T-cell (primary cell): ENCODE measurements at places on chromosomes 1 and 21. TPM values are rescaled to one million over a fixed set of nuclear protein-coding genes. Genes with fewer than 3 reads are reported as not detected.
A peak's percentile ranks its signal among the peaks of the same experiment; 100 is the strongest.

DNA sequence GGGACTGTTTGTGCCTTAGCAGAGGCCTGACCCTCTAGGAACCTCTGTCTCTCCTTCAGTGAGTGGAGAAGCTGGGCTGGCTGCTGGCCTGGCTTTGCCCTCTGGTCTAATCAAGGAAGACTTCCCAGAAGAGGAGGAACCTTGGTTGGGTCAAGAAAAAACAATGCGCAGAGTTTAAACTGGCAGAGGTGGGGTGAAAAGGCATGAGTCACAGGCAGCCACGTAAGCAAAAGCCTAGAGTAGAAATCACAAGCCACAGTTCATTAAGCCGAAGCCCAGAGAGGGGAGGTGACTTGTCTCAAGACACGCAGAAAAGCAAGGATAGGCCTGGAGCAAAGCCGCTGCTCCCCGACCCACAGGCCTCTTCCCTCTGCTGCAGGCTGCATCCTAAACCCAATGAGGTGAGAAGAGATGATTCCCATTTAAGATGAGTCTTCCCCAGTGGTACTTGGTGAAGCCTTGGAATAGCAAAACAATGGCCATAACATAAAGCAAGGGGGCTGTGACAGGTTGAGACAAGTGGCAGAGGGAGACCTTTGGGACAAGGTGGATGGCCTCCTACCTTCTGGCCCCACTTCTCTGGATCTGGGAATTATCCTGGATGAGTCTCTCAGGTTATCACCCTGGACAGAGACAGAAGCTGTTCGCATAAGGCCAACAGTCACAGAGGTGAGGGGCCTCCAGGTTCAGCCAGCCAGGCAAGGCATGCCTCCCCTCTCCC lies 7.7 kb downstream of the PDZK1IP1 start:
- no peaks in the 10 kb centered on the region for H3K36me3 ChIP-seq
- H3K27ac ChIP-seq: no peak overlapping the region
- no peaks in the 10 kb centered on the region for H3K27me3 ChIP-seq

GRCh38 chr1:183841950-183842794 lies 37.3 kb downstream of the RGL1 start:
- no peak overlapping the region for H3K4me3 ChIP-seq
- H3K27me3 ChIP-seq: no peaks in the 10 kb centered on the region
- no peaks in the 10 kb centered on the region for H3K4me1 ChIP-seq
- H3K36me3 ChIP-seq: no peaks in the 10 kb centered on the region

DNA sequence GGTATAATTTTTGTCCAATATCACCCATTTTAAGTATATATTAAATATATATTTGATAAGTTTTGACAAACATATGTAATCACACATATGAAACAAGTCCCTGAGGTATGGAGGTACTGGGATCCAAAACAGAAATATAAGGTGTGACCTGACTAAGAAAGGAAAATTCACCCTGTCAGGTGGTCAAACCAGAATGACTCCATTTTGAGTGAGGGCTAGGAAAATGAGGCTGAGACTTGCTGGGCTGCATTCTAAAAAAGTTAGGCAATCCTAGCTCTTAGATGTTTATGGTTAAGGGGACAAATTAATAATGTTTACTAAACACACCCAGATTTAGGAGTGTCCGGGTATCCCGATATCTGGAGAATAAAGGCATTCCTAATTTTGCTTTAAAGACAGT lies 11.6 kb upstream of the SLC19A2 start:
- no peaks in the 10 kb centered on the region for H3K4me1 ChIP-seq
- DNase-seq: no peak
- H3K27ac ChIP-seq: no peak overlapping the region
- H3K36me3 ChIP-seq: no peaks in the 10 kb centered on the region
- no peaks in the 10 kb centered on the region for H3K27me3 ChIP-seq

DNA sequence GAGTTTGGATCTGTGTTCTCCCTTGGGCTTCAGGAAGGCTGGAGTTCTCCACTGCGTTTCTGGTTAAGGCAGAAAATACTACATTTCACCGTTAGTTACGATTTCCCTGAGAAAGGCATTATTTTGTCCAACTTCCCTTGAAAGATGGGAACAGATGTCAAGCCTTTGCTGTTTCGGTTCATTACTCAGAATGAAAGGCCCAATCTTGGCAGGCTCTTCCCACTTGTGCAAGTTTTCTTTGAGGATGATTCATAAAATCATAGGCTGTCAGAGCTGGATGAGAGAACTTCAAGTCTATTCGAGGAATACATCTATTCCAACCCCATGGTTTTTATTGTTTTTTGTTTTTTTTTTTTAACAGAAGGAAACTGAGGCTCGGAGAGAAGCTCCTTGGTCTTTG lies 205.2 kb downstream of the GRIK3 start:
- DNase-seq: no peak
- no peaks in the 10 kb centered on the region for H3K36me3 ChIP-seq
- H3K27ac ChIP-seq: no peak overlapping the region

GRCh38 chr1:159866066-159866465 lies 3.6 kb upstream of the VSIG8 start:
- no peak for DNase-seq
- no peaks in the 10 kb centered on the region for H3K36me3 ChIP-seq
- no peak overlapping the region for H3K4me3 ChIP-seq

GRCh38 chr1:3914911-3915310 lies 14.8 kb upstream of the C1orf174 start:
- no peak overlapping the region for H3K4me3 ChIP-seq
- no peak for DNase-seq
- no peak overlapping the region for H3K27ac ChIP-seq

DNA sequence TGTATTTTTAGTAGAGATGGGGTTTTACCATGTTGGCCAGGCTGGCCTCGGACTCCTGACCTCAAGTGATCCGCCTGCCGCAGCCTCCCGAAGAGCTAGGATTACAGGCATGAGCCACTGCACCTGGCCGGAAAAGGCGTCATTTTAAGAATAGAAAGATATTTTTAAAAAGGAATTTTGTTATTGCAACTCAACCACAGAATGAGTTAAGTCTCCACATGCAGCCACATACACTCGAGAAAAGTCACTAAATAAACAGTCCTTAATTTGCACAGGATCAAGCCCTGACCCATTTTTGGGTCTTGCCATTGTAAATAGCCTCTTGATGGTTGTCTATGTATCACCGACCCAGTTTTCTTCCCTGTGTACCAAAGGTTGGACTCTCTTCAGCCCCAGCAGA lies 85.5 kb downstream of the FBXO2 start:
- no peaks in the 10 kb centered on the region for H3K27me3 ChIP-seq
- H3K27ac ChIP-seq: no peak overlapping the region
- H3K4me3 ChIP-seq: no peak overlapping the region
- peaks cover 5% of the 10 kb centered on the region for H3K4me1 ChIP-seq
- H3K36me3 ChIP-seq: no peaks in the 10 kb centered on the region
- no peak for DNase-seq

DNA sequence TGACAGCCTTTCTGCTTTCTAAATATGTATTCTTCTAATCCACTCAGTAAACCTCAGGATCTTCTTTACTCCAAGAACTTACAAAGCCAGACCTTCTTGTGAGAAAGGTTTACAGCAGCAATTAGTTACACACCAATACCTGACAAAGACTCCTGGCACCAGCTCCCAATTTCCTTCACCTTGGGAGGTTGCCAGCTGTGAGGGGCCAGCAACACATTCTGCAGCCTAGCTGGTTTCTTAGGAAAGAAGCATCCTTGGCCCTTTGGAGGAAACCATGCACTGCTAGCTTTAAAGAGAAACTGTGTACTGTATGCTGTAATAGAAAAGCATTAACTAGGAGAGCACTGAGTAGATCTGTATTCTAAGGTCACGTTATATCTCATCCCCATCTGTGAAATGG lies 10.8 kb downstream of the FYB2 start:
- no peaks in the 10 kb centered on the region for H3K4me1 ChIP-seq
- no peak overlapping the region for H3K4me3 ChIP-seq
- H3K27ac ChIP-seq: no peak overlapping the region
- H3K27me3 ChIP-seq: no peaks in the 10 kb centered on the region
- no peak for DNase-seq

DNA sequence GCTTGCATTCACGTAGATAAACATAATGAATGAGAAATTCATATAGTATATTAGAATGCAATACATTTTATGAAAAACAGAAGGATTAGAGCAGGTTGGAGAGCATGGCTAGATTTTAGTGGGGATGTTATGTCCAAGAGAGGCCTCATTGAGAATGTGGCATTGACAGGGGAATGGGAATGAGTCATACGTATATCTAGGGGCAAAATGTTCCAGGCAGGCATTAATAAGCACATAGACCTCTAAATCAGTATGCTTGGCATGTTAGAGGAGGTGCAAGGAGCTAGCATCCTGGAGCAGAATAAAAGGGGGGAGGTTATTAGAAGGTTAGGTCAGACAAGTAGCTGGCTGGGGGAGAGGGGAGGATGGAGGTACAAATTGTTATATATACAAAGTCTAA lies 93.0 kb downstream of the USH2A start:
- H3K4me3 ChIP-seq: no peak overlapping the region
- H3K4me1 ChIP-seq: no peaks in the 10 kb centered on the region
- no peaks in the 10 kb centered on the region for H3K36me3 ChIP-seq
- no peak overlapping the region for H3K27ac ChIP-seq
- H3K27me3 ChIP-seq: no peaks in the 10 kb centered on the region

GRCh38 chr1:33560680-33561079 lies 88.2 kb downstream of the ZSCAN20 start:
- H3K4me1 ChIP-seq: no peaks in the 10 kb centered on the region
- H3K27ac ChIP-seq: no peak overlapping the region
- no peaks in the 10 kb centered on the region for H3K36me3 ChIP-seq
- DNase-seq: no peak
- H3K4me3 ChIP-seq: no peak overlapping the region

- H3K4me1 ChIP-seq: no peaks in the 10 kb centered on the region
- no peak for DNase-seq
- no peak overlapping the region for H3K4me3 ChIP-seq
- H3K27ac ChIP-seq: no peak overlapping the region
- H3K36me3 ChIP-seq: no peaks in the 10 kb centered on the region
Measured at GRCh38 chr1:85824066-85824840, 116.0 kb upstream of the ZNHIT6 start.

DNA sequence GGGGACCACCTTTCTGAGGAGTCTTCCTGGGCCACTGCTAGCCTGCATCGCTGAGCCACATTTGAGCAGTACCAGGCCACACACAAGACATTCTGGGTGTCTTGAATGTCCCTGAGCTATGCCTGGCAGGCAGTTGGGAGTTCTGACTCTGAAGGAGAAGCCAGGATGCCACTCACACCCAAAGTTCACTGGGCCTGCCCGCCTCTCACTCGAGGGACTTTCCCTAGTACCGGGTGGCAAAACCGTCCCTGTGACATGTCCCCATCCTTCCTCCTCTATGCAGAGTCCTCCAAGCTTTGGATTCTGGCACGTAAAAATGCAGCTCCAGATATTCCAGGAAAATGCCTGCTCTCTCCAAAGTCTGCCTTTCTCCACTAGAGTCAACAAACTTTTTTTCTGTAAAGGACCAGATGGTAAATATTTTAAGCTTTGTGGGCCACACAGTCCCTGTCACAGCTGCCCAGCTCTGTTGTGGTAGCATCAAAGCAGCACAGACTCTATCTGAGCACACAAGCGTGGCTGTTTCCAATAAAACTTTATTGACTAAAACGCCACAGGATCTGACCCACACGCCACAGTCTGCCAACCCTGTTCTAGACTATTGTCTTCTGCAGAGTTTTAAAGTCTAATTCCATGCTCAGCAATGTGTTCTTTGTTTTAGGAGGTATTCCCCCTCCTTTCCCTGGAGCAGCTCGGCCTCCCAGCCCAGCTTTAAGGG lies 19.2 kb upstream of the GUCA2B start:
- no peaks in the 10 kb centered on the region for H3K4me1 ChIP-seq
- no peaks in the 10 kb centered on the region for H3K27me3 ChIP-seq
- no peaks in the 10 kb centered on the region for H3K36me3 ChIP-seq
- no peak overlapping the region for H3K4me3 ChIP-seq
- no peak for DNase-seq

- no peak overlapping the region for H3K27ac ChIP-seq
- no peak overlapping the region for H3K4me3 ChIP-seq
- DNase-seq: no peak
Measured at GRCh38 chr1:21284206-21285054, 5.8 kb downstream of the ECE1 start.

DNA sequence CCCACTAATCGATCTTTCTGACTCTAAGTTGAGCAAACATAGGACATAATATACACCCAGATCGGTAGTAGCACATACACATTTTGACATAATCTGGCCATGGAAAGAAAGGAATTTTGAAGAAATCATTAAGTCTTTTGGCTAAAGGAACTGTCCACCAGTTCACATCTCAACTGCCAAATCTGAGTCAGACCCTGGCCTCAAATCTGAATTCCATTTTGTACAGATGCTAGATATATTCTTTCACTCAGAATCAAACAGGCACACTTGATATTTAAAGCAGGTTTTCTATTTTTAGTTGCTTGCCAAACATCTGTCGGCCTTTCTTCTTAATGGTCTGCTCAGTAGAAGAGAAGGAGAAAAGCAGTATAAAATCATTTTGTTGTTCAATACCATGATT lies 281.8 kb downstream of the BARHL2 start:
- DNase-seq: no peak
- no peak overlapping the region for H3K27ac ChIP-seq
- no peaks in the 10 kb centered on the region for H3K4me1 ChIP-seq
- no peaks in the 10 kb centered on the region for H3K36me3 ChIP-seq
- no peak overlapping the region for H3K4me3 ChIP-seq

DNA sequence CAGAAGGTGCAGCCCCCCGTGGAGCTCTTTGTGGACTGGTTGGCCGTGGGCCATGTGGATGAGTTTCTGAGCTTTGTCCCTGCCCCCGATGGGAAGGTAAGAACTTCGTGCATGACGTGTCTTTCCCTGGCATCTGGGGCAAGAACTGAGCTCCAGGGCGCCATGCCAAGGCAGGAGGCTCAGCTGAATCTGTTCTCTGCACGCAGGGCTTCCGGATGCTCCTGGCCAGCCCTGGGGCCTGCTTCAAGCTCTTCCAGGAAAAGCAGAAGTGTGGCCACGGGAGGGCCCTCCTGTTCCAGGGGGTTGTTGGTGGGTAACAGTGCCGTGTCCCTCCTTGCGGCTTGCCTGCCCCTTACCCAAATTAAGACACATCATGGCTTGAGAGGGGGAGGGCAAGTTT lies 27.7 kb downstream of the PADI3 start:
- H3K4me3 ChIP-seq: no peak overlapping the region
- no peaks in the 10 kb centered on the region for H3K4me1 ChIP-seq
- H3K27me3 ChIP-seq: no peaks in the 10 kb centered on the region
- DNase-seq: no peak
- H3K36me3 ChIP-seq: no peaks in the 10 kb centered on the region

GRCh38 chr21:14313300-14313699 lies 69.6 kb downstream of the HSPA13 start:
- no peak overlapping the region for H3K4me3 ChIP-seq
- no peak overlapping the region for H3K27ac ChIP-seq
- no peak for DNase-seq
- no peaks in the 10 kb centered on the region for H3K36me3 ChIP-seq

DNA sequence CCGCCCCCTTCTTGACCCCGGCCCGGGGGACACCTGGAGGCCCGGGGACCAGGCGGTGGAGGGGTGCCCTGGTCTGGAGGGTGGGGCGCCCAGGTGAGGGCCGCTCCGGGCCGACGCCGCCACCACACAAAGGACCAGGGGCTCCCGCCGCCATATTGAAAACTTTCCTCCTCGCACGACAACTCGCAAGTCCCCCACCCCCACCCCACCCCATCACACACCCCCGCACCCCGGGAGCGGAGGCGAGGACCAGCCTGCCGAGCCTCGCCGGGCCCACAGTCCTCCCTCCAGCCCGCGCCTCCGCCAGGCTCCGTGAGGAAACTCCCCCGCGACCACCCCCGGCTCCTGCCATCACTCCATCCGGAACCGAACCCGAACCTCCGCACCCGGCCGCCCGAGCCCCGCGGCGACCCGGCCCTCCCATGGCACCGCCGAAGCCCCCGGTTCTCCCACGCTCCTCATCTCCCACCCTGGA lies 733 bp downstream of the KDM5B start:
- H3K27ac ChIP-seq: no peak overlapping the region
- no peaks in the 10 kb centered on the region for H3K36me3 ChIP-seq
- H3K4me3 ChIP-seq: peak overlapping the region; percentile 70
- no peak for DNase-seq
- H3K4me1 ChIP-seq: peaks cover 30% of the 10 kb centered on the region

CD164L2 gene
- not detected for total RNA-seq

RGS8 gene
- not detected for total RNA-seq
